ENCODE measurements at places on chromosomes 13 and 19.

GRCh38 chr19:49946415-49946814 is 14.6 kb downstream of the SIGLEC11 start:
- DNase-seq = no peak

DNA sequence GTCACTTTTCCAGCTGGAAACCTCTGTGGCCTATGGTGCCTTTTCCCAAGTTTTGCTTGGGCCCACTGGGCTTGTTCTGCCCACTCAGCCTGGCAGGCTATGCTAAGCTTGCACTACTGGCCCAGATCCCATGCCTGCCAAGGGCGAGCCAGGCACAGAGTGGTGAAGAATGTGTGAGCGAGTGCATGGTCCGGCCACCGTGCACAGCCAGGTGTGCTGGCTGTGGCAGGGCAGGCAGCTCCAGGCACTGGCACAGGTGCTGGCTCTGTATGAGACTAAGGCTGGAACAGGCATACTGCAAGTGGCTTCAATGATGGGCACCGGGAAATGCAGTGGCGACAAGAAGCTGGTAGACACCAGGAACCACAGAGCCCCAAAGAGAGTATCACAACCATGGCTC is 50.1 kb upstream of the MAB21L1 start:
- DNase-seq = no peak

GRCh38 chr13:95174517-95174916 is 126.7 kb downstream of the ABCC4 start:
- DNase-seq = no peak

DNA sequence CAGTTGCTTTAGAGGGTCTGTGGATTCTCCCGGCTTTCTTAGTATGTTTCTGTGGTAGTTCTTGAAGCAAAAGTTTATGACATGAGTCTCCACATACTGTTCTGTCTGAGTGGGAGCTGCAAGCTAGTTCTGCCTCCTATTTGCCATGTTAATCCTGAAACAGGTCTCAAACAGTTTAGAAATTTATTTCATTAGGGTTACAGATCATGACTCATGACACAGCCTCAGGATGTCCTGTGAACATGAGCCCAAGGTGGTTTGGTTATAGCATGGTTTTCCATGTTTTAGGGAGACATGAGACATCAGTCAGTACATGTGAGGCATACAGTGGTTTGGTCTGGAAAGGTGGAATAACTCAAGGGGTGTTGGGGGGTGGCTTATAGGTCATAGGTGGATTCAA is 77.5 kb downstream of the FNDC3A start:
- no peak for DNase-seq

Measured in Panc1 (cell line).